Panc1 (cell line): ENCODE measurements at places on chromosomes 7 and 10.

DNA sequence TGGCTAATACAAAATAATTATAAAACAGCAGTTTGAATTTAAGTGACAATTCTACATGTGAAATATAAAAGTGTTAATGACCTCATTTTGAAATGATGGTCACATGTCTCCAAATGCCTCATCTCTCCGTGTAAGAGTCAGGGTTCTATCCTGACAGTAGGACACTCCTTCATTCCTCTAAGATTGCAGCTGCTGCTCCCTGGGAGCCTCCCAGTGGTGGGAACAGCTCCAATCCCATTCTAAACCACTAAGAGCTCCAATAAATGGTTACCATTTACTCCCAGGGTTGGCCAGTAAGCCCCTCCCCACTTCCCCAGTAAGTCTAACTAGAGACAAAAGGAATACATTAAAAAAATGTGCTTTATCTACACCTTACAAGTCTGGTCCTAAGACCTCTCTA lies 344.6 kb upstream of the AOAH start:
- no peaks in the 10 kb centered on the region for H3K4me1 ChIP-seq
- no peak for DNase-seq
- no peaks in the 10 kb centered on the region for H3K36me3 ChIP-seq

- H3K4me3 ChIP-seq, result no peak overlapping the region
- no peak for DNase-seq
- H3K27me3 ChIP-seq, result no peaks in the 10 kb centered on the region
- no peak overlapping the region for H3K27ac ChIP-seq
Measured at GRCh38 chr7:120475994-120476393, 203.0 kb downstream of the KCND2 start.

GRCh38 chr10:7533657-7534479 lies 123.0 kb upstream of the SFMBT2 start:
- H3K4me1 ChIP-seq, result no peaks in the 10 kb centered on the region
- H3K36me3 ChIP-seq, result no peaks in the 10 kb centered on the region; the same call in 1 of the 2 replicates

DNA sequence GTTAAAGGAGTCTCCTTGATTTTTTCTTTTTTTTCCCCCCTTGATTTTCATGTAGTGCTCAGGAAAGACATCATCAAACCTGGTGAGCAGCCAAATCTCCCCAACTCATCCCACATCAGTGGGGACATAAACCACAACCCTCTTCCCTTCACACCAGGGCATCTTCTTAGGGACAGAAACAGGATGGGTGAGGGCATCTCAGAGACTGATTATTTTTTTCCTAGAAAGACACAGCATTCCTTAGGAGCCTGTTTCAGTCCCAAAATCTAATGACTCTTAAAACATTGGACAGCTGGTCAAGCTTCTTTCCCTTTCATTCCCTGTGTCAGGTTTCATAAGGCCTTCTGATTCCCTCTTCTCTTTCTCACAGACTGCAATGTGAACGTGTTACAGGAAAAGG lies 31.5 kb upstream of the GSAP start:
- H3K27me3 ChIP-seq, result no peaks in the 10 kb centered on the region
- no peaks in the 10 kb centered on the region for H3K36me3 ChIP-seq
- no peak for DNase-seq
